Left ventricle myocardium inferior (tissue), 1 donor: ENCODE measurements at places on chromosomes 13 and 19.

DNA sequence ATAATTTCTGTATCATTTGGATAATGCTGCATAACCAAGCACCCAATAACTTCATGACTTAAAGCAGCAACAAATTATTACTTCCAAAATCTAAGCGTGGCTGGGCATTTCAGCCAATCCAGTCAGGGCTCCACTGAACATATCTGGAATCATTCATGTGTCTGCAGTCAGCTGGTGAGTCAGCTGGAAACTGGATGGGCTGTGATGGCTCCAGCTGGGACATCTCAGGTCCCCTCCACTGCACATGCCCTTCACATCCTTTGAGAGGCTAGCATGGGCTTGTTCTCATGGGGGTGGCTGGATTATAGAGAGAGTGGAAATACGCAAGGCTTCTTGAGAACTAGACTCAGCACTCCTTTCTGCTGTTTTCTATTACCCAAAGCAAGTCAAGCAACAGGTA, 961.9 kb downstream of the DIAPH3 start:
- no peak for DNase-seq

- no peak for DNase-seq
These were observed 61.7 kb downstream of the RAP2A start for GRCh38 chr13:97495678-97496077.

- peak; percentile 53 for DNase-seq
These were observed 29.9 kb downstream of the EFNA2 start for GRCh38 chr19:1315470-1316166.

DNA sequence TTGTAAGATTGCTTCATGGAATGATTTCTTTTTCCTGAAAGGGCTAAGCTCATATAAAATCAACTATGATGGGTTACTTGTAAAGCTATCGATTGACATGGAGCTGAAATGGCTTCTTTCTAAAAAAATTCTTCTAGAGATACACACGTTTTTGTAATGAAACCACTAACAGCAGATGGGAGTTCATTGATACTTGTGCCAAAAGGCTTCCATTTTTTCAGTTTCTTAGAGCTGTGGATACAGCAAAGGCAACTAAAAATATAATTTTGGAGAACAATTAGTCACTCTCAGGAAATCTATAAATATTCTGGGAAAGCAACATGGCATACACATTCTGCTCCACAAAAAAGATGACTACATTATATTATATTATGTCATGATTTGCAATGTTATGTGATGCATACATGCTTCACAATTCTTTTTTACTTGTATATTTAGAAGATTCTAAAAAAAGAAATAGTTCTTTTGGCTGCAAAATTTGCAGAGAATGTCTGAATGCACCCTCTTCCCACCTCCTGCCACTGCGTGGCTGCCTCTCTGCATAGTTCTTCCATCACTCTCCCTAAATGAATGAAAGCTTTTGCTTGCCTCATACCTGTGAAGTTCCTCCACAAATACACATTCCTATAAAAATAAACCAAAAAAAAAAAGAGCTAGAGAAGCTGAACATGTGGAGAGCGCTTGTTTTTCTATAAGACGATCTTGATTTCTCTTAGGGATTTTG, 802.5 kb downstream of the EFNB2 start:
- no peak for DNase-seq

DNA sequence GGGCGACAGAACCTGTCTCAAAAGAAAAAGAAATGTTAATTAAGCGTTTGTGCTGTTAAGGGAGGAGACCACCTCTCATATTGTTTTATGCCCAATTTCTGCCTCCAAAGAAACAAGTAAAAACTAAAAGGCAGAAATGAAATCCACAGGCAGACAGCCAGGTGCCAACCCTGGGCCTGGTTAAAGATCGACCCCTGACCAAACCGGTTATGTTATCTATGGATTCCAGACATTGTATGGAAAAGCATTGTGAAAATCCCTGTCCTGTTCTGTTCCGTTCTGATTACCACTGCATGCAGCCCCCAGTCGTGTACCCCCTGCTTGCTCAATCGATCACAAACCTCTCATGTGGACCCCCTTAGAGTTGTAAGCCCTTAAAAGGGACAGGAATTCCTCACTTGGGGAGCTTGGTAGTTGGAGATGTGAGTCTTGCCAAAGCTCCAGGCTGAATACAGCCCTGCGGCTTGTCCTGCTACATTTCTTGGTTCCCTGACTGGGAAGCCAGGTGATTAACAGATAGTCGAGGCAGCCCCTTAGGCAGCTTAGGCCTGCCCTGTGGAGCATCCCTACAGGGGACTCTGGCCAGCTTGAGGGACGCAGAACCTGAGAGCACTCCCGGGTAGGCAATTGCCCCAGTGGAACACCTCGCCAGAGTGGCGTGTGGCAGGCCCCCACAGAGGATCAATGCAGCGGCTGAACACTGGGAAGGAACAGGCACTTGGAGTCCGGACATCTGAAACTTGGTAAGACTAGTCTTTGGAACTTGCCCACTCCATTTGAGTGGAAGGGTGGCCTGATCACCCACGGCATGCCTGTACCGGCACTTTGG, 748 bp upstream of the ZNF552 start:
- DNase-seq, result no peak

DNA sequence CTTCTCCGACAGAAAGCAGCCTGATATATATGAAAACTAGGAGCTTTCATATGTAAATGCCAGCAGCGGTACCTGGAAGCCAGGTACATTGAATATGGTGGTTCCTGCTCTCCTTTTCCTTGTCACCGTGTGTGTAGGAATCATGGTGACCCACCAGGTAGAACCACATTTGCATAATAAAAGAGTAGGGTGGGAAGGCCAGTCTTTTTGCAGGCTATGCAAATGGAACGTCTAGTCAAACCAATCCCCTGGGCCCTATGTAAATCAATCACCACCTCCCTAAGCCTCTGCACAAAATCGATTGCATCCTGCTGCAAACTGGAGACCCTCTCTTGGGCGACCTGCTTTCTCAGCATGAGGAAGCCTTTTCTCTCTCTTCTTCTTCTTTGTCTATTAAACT, 22.2 kb upstream of the ZNF181 start:
- DNase-seq, result no peak

DNA sequence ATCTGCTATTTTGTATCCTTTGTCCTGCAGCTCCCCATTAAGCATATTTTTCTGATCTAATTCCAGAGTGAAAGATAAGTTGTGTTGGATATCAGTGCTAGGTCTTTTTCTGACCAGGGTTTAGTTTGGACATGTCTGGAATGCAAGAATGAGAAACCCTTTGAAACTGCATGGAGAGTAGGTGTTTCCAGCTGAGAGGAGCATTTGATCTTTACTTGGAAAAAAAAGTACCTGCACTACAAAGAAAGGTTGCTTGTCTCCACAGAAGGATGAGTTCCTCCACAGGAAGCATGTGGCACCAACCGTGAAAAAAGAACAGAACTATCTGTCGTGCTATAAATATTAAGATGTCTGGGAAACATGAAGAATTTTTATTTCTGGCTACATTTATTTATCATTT, 36.6 kb upstream of the MED4 start:
- no peak for DNase-seq

GRCh38 chr19:54137699-54138488, at the start of gene CNOT3:
TSS of gene CNOT3 (plus strand) at chr19:54137762. CDS start at chr19:54142979, 5,217 bp downstream.
- no peak for DNase-seq

DNA sequence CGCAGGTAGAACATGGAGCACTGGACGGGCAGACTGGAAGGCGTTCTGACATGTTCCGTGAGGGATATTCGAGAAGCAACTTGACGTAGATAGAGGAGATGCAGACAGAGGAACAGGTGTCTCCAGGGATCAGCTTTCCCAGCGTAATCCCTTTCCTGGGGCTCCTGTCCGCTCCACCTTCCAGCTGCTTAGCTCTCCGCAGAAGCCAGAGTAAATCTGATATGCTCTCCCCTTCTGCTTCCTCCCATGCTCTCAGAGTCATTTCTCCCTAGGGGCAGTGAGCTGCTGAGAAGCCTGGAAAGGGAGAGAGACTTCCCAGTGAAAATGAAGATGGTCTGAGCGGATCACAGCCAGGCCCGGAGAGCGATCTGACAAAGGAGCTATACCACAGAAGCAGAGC, 23.0 kb upstream of the OLFM4 start:
- DNase-seq, result no peak

GRCh38 chr13:90776051-90776748, 571.3 kb upstream of the MIR17HG start:
- no peak for DNase-seq
